ENCODE measurements at places on chromosomes 2 and 18. TPM values are rescaled to one million over a fixed set of nuclear protein-coding genes. Genes with fewer than 3 reads are reported as not detected.

DNA sequence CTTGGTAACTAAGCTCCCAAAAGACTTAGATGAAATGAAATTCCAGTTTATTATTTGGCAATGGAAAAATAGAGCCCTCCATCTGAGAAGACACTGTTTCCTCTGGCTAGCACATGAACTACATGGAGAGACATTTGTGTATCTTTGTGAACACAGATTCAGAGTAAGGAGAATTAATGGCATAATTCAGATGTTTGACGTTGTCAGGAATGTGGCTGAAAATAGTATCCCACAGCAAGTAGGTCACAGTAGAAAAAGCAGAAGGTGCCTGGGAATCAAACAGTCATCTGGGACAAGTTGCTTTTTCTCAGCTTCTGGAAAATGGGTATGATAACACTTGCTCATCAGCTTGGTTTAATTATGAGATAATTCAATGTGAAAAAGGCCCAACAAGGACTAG, 288.6 kb downstream of the PTPRM start:
- DNase-seq = no peak

DNA sequence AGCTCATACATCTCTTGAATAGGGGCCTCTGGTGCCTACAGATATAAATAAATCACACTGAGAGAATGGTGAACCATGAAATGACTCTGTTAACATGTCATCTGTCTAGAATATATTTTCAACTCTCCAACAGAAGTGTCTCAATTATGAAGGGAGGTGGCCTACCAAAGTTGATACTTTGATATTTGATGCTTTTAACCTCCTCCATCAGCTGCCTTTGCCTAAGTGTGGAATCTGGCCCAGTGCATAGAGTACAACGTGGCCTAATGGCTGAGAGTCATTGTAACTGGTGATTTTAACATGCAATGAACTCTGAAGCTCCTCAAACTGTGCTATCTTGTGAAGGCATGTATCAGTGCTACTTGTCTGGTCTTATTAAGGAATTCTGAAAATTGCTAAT, 93.4 kb downstream of the MYO3B start:
- DNase-seq = no peak

- no peak for DNase-seq
These were observed 32.4 kb upstream of the SNED1 start for GRCh38 chr2:240965905-240966456.

GRCh38 chr18:50161597-50162205, 33.2 kb downstream of the MYO5B start:
- DNase-seq = no peak

GRCh38 chr2:96811917-96812316, 4.2 kb upstream of the CNNM3 start:
- DNase-seq = no peak

- no peak for DNase-seq
These were observed 3.8 kb upstream of the FRZB start for GRCh38 chr2:182870227-182870626.

DNA sequence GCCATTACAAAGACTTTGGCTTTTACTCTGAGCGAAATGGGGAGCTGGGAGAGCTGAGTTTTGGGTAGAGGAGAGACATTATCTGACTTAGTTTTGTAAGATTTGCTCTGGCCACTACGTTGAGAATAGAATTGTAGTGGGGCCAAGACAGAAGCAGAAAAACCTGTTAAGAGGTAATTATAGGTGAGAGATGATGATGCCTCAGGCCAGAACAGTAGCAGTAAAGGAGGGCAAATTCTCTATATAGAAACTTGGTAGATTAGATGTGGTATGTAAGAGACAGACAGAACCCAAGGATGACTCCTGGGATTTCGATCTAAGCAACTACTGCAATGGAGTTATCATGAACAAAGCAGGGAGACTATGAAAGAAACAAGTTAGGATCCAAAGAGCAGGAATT, 17.4 kb upstream of the CREB1 start:
- DNase-seq = no peak

DNA sequence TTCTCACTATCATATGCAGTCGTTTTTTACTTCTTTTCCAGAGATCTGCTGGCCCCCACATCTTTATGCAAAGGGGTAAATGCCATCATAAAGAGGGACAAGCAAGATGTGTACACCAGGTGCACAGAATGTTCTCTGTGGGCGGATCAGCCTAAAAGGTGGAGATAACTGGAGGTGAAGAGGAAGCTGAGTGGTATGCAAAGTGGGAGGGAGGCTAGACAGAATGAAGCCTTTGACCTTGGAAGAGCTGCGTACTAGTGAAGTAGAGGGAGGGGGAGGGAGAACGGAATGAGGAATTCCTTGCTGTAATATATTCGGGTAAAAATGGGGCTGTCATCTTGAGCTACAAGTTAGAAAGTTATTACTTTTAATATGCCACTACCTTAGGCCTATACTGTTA, 287.5 kb upstream of the VRK2 start:
- no peak for DNase-seq

GRCh38 chr18:48049757-48050156, 119.3 kb upstream of the SMAD2 start:
- DNase-seq = no peak

- no peak for DNase-seq
These were observed 123.2 kb downstream of the RBM43 start for GRCh38 chr2:151138507-151138906.

DNA sequence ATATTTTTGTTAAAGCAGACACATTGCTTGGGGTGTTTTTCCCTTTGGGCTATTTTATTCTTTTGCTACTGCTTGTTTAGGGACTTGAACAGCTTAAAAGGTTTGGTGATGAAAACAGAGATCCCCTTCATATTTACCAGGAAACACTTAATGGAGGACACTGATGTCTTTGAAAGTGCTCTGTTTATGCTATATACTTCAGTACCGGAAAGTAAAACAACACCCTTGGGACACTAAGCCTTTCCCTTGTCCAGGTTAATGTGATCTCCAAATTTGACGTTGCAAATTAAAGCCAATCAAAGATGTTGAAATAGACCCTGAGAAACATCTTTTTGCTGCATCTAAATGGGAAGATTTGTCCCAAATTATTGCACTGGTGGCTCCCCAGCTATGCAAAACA, 564.6 kb upstream of the PKDCC start:
- no peak for DNase-seq

DNA sequence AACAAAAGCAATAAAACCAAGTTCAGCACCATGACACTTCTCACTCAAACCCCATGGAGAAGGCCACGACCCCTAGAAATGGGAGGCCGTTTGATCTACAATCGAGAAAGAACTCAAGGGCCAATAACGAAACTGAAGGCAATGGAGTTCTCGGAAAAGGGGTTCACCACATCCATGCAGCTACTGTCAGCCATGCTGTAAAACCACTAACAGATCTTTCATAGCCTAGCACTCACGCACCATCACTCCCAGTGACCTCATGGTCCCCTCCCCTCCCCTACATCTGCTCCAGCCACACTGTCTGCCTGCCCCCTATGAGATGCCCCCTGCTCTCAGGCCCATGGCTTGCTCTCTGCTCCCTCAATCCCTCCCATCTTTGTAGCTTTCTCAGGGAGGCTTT, 135.3 kb downstream of the TMEM163 start:
- DNase-seq = no peak

DNA sequence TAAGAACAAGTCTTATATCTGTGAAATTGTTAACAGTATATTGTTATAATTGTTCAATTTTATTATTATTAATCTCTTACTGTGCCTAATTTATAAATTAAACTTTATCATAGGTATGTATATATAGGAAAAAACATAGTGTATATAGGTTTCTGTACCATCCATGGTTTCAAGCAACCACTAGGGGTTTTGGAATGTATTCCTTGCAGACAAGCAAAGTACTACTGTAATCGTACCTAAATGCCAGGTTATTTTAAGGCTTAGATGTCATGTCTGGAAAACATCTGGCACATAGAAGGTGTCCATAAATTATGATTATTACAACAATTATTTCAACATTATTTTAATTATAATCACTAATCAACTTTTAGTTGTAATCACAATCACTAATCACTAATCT, 8.4 kb downstream of the ITSN2 start:
- no peak for DNase-seq

Gene HJURP
- total RNA-seq = 38.5 TPM

Gene INO80D
- 2.7 TPM for total RNA-seq

Gene CELF4
- total RNA-seq = not detected

Gene GCG
- not detected for total RNA-seq

Measured in G401 (cell line).